Right renal cortex interstitium (tissue), 3 donors: ENCODE measurements at places on chromosomes 2 and 18. TPM values are rescaled to one million over a fixed set of nuclear protein-coding genes. Genes with fewer than 3 reads are reported as not detected.

Gene SLC4A3
- polyA plus RNA-seq: 7.1 TPM

Gene ST3GAL5
- polyA plus RNA-seq: 8.9 TPM

Gene RAB6C
- polyA plus RNA-seq: 0.64 TPM

Gene GCG
- polyA plus RNA-seq: not detected

Gene GPR17
- 0.29 TPM for polyA plus RNA-seq

Gene HOXD10
- polyA plus RNA-seq: 150 TPM

Gene ASTL
- 0.17 TPM for polyA plus RNA-seq
